ENCODE measurements at places on chromosomes 16 and 17.

DNA sequence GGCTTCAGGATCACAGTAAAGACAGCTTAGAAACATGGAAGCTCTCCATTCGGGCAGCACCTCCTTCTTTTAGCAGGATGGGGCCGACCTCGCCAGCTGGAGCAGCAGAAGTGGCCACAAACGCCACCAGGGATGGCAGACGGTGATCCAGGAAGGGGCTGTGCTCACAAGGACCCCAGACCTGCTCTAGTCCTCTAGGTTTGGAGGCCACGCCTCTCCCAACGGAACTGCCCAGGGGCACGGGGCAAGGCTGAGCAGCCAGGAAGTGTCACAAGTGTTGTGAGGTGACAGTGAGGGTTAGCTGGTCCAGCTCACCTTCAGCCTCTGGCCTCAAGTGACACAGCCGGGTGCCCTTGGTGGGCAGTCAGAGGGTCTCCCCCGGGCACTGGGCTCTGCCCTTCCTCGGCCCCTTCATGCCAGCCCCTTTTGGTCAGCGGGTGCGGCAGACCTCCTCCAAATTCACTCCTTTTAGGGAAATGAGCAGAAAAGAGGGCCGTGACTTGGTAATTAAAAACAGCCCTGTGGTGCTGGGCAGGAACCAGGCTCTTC lies 20.4 kb downstream of the CEP295NL start:
- no peak for DNase-seq

DNA sequence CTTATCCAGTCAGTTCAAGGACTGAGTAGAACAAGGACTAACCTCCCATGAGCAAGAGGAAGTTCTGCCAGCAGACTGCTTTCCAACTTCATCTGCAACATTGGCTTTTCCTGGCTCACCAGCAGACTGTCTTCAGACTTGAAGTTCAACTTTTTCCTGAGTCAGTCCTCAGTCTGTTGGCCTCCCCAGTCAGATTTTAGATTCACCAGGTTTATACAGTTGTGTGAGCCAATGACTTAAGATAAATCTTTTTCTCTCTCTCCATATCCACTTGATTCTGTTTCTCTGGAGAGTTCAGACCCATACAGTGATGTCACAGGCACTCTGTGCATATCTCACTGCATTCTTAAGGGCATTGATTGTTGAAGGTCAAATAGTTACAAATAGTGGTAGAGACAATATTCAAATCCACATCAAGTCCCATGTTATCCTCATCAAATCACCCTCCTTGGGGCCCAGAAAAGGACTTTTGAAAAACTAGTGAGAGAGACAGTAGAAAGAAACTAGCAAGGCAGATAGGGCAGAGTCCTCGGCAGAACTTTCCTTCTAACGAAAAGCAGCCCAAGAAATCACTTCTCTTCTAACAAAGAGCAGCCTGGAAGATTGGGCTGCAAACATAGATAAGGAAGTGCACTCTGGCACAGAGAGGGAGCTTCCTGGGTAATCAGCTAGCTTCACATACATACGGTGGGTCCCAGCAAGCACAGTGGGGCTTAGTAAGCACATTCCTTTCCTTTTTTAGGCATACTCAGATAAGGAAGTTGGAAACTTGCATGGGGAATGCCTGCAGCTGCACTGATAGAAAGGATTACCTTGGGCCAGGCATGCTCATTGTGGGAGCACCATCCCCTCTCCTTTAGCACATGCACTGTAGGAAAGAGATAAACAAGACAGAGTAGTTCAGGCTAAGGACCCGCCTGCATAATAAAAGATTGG lies 132.3 kb upstream of the FAM20A start:
- DNase-seq, result no peak

DNA sequence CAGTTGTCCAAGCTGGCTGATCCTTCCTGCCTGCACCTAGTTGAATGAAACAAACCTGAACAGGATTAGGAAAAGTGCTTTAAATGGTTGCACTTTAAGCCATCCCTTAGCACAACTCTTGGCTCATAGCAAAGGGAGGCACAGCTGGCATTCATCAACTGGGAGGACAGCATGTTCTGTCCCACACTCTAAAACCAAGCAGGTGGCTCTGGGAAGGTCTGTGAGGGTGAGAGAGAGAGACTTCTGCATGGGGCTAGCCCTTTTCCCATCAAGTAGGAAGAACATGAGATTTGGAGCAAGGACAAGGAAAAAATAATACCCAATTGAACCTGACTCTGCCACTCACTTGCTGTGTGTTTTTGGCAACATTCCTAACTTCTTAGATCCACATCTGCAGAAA lies 140.9 kb upstream of the CCL2 start:
- no peak for DNase-seq

- DNase-seq, result no peak
Observed at GRCh38 chr17:31529841-31530251, 138.4 kb downstream of the RAB11FIP4 start.

- no peak for DNase-seq
Observed at GRCh38 chr17:791829-792228, 9.7 kb downstream of the MRM3 start.

DNA sequence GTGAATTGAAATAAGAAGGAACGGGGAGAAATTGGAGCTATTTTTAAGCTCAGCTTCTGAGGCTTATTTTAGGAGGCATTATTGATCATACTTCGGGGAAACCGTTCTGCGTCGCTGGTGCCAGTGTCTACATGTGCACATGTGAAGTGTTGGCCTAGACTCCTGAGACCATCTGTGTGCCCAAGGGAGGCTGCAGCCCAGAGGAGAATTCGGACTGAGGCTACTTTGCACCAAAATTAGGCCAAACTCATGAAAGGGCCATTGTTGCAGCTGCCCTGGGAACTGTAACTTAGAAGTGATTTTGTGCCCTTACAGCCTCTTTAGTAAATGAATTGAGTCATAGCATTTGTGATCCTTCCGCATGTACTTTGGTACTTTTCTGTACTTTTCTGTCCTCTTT lies 102.0 kb upstream of the NOL11 start:
- no peak for DNase-seq

DNA sequence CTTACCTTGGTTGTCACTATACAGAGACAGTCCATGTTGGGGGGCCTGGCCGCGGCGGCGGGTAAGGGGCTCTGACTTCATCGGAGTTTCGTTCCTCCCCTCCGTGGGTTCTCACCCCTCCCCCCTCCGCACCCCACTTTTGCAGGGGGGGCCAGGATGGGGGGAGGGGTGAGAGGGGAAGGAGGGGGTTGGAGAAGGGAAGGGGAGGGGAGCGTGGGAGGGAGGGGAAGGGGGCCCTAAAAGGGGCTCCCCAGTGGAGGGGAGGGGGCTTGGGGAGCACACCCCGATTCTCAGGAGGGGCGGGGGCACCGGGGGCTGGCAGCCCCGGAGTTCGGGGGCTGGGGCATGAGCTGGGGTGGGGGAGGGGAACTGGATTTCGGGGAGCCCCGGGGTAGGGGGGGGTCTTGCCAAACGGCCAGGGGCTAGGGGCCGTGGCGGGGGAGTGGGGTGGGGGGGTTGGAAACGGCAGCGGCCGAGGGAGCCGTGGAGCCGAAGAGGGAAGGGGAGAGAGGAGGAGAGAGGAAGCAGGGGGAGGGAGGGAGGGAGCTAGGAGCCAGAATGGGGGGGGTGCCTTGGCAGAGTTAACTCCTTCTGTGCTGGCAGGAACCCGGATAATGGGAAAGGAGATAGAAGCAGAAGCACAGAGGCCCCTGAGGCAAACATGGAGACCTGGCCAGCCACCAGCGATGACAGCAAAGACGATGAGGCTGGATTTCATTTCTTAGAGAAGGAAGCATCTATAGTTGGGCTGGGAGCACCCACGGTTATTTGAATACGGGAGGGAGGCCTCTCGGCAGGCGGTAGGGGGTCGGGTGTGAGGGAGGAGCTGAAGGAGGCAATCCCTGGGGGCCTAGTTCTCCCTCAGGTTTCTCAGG lies 2.3 kb downstream of the DLG4 start:
- DNase-seq, result peak; percentile 71

DNA sequence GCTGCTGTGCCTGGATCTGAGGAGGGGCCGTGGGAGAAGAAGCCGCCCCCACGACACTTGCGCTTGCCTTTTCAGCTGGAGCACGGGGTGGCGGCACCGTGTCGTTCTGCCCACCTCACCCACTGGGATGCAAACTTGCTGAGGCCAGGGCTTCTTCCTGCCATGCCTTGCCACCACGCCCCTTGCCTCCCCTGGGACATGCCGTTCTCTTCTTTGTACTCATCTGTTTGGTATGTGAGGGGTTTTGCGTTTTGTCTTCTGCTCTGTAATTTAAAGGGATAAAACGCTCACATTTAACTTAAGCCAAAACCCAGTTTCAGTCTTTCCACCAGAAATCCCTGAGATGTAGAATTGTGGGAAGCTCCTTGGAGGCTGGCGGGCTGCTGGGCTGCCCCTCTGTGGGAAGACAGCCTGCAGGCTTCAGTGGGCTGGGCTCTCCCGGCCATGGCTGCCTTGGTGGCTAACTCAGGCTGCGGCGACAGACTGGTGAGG lies 180.2 kb downstream of the RPTOR start:
- no peak for DNase-seq

- DNase-seq, result no peak
Observed at GRCh38 chr16:14240964-14241363, 169.8 kb downstream of the MRTFB start.

DNA sequence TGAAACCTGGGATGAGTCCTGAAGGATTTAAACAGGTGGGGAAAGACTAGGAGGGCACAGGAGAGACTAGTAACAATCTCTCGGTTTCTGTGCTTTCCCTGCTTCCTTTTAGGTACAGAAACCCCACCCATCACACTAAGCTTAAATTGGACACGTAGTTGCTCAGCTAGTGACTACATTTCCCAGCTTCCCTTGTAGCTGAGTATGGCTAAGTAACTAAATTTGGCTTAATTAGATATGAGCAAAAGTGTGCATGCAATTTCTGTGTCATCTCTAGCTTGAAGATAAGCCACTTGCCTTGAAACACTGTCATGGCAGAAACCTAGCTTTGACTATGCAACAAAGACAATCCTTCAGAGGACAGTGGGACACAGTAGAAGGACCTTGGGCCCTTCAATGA lies 36.5 kb downstream of the CACNG1 start:
- no peak for DNase-seq

GRCh38 chr17:69346766-69347165 lies 19.8 kb upstream of the ABCA5 start:
- DNase-seq, result no peak

DNA sequence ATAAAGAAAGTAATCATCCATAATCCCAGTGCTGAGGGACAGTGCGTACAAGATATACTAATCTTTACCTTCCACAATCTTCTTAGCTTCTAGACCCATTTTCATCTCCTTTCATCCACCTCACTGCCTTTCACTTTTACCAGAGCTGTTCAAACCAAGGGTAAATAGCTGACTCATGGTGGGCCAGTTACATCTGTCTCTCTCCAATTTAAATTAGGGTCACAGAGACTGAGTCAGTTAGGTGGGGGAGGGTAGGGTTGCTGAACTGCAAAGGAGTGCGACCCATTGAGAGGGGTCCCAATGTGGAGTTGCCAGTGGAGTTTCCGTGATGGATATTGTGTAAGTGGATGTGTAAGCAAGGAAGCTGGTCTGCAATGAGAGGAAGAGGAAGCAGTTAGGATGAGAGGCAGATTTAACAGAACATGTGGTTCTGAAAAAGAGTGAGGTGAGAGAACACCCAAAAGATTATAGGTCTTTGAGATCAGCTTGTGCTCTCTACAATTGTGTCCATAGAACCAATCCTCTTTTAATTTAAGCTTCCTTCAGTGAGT lies 83.5 kb downstream of the GP2 start:
- DNase-seq, result no peak

DNA sequence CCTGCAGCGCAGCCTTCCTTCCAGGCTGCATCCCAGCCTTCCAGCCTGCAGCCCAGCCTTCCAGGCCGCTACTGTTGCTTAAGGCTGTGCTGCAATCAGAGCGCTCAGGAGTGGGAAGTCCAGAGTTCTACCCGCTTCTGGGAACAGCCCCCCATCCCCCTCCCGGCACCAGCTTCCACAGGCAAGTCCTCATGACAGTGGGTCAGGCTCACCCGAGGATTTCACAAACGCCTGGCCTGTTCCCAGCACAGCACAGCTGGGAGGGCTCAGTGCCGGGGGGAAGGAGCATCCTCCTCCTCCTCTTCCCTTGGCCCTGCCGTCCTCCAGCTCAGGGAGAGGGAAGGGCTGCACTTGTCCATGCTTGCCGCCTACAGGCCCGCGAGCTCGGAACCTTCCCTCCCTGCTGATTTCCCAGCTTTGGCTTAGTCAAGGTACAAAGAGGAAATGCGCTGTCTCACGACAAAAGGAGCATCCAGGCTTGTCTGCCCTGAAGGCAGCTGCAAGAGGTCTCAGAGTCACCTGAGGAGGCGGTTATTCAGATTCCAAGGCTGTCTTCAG lies 8.3 kb downstream of the SOCS3 start:
- no peak for DNase-seq
